ENCODE measurements at places on chromosomes 12 and 14.

GRCh38 chr12:78035901-78036606 is 205.4 kb downstream of the NAV3 start:
- no peak for DNase-seq

- DNase-seq, result no peak
Measured at GRCh38 chr14:25247609-25248008, 197.7 kb upstream of the STXBP6 start.

DNA sequence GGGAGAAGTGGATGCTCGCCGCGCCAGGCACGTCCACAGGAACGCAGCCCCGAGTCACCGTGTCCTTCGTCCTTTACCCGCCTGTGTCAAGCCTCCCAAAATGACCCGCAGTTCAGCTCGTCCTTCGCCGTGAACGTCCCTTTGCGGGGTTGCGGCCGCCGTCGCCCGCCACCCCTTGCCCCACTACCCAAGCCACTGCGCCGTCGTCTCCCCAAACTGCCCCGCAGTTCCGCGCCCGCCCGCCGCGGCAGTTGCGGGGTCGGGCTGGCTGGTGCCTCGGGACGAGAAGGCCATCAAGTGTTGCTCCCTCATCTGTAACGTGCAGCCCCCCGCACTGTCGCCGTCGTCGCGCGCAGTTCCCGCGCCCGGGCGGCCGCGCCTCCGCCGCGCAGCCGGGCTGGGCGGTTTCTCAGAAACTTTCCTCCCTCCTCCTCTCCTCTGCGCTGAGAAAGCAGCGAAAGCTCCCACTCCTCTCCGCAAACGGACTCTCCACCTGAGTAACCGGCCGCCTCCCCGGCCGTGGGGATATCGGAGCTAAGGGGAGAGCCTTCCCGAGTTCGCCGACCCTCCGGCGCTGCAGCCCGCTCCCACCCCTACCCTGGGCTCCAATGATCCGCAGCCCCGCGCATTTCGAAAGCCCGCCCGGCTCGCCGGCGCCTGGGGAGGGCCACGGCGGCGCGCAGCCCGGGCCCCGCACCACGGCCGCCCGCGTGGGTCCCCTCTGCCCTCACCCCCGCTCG is 6.7 kb downstream of the CDKN1B start:
- DNase-seq, result no peak

DNA sequence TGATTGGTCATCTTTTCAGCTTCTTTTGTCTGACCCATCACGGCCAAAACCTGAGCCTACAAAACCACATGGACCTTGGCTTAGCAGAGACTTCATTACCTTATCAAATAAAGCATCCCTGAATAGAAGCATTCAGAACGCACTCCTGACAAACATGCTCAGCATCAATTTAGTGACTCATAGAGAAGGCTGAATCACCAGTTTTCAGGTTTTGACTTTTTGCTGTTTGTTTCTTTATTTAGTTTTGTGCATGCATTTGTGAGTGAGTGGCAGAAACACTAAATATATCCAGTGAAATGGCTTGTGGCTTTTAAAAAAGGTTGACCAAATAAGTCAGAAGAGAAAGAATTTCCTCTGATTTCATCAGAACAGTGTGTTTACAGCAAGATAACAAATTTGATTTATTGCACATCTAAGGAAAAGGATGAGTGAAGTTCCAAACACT is 19.0 kb upstream of the OVCH1 start:
- DNase-seq, result no peak

DNA sequence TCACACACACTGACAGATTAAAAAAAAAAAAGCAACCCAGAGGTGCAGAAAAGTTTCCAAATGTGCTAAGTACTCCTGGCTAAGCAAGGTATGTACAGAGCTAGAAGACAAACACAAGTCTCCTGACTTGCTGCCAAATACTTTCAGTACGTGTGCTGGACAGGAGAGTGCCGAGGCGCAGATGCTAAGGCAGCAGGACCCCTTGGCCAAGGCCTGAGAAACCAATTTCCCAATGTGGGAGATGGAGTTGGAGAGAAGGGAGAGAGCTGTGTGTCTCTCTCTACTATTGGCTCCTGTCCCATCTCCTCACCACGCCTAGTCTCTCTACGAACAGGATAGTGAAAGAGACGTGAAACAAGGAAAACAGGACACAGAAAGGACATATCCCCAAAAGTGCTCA is 5.3 kb downstream of the SPRYD3 start:
- no peak for DNase-seq

DNA sequence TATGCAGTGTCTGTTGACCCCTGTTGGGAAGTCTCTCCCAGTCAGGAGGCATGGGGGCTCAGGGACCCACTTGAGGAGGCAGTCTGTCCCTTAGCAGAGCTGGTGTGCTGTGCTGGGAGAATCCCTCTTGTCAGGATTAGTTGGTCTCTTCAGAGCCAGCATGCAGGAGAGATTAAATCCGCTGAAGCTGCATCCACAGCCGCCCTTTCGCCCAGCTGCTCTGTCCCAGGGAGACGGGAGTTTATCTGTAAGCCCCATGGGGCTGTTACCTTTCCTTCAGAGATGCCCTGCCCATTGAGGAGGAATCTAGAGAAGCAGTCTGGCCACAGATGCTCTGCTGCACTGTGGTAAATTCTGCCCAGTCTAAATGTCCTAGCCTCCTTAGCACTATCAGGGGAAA is 13.1 kb upstream of the KLRC1 start:
- no peak for DNase-seq

GRCh38 chr12:130131801-130132200 is 30.5 kb upstream of the FZD10 start:
- no peak for DNase-seq

GRCh38 chr12:102095677-102096263 is 24.1 kb downstream of the NUP37 start:
- no peak for DNase-seq

DNA sequence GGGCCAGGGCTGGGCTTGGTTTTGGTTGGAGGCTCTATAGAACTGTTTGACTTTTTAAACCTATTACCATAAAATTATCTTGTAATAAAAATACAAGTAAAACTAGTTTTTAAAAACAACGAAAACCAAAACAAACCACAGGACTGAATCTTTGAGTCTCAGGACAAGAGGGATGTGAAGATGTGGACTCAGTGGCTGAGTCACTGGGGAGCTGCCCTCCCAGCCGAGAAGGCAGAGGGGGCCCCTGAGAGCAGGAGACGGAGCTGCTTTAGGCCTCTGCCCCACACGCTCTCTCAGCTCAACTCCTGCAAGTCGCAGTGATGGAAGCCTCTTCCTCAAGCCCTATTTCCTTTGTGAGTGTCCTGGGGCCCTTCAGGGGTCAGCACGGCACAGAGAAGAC is 59.0 kb downstream of the CDC42BPB start:
- DNase-seq, result no peak

Measured in NCI-H1048 (cell line).